Activated naive CD8-positive, alpha-beta T cell treated with anti-CD3 and anti-CD28 coated beads, Interleukin-2, amount 50 U/mL, for 16 hours (primary cell): ENCODE measurements at places on chromosomes 13 and 19.

DNA sequence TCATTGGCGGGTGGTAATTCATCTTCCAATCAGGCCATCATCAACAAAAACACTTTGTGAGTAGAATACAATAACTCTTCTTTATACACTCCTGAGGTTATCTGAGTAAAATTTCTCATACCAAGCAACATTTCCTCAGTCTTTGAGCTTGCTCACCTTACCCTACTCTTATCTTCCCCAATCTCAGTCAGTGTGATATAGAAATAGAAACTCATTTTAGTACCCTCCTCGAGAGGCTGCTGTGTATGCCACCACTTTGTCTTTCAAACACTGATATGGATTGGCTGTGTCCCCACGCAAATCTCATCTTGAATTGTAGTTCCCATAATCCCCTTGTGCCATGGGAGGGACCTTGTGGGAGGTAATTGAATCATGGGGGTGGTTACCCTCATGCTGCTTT lies 209.7 kb downstream of the RBM26 start:
- DNase-seq: no peak

GRCh38 chr13:94717916-94718315 lies 5.6 kb upstream of the SOX21 start:
- no peak for DNase-seq

DNA sequence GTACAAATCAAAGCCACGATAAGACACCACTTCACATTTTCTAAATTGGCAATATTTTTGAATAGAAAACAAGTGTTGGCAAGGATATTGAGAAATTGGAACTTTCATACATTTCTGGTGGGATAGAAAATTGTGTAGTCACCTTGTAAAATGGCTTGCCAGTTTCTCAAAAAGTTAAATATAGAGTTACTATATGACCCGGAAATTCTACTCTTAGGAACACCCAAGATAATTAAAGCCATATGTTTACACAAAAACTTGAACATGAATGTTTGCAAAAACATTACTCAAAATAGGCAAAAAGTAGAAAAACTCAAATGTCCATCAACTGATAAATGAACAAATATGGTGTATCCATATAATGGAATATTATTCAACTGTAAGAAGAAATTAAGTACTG lies 552.5 kb downstream of the TBC1D4 start:
- DNase-seq: no peak

- DNase-seq: no peak
These were observed 770.3 kb upstream of the SLITRK5 start for GRCh38 chr13:86900906-86901305.

DNA sequence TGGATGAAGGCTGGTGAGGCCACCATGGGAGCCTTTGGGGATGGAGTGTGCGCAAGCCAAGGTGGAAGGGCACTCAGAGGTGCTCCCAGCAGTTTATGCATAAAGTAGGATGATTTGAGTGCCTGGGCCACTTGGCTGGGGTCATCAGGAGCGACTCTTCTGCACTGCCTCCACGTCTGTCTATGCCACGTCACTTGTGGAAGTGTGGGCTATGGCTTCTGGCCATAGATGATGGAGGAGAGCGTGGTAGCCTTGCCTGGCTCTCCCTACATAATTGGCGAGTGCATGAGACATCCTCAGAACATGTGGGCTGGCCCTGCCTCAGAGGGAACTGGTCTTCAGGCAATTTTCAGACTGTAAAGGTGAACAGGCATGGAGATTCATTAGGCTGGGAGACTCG lies 182.9 kb downstream of the TEX29 start:
- DNase-seq: no peak

- no peak for DNase-seq
These were observed 45.9 kb downstream of the SLC15A1 start for GRCh38 chr13:98706446-98707110.

GRCh38 chr19:13033819-13034611 lies 38.7 kb downstream of the NFIX start:
- DNase-seq: no peak

DNA sequence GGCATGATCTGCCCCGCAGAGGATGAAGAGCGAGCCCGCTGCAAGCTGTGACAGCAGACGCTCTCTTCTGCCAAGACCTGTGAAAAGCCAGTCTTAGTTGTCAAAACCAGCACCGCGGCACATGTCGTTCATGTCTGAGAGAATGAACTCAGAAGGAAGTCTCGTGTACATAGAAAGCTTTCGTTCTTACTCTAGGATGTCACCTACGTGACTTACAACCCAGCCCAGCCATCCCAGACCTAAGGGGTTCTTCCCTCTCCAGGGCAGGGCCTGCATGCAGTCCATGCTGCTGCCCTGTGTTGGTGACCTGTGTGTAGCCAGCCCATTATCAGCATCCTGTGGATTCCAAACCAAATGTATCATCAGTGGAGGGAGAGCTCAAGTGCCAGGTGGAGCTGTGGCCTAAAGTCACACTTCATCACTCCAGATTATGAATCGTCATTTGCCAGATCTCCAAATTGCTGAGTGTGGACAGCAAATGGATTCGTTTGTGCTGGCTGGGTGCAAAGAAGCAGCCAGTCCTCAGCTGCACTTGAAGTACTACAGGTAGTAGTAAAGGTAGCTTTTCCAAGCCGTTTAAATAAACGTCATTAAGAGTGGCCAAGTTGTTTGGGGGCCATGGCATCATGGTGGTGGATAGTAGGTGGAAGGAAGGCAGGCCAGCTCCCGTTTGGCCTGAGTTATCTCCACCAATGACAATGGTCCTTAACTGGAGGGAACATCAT lies 73.9 kb upstream of the GPR183 start:
- DNase-seq: no peak

DNA sequence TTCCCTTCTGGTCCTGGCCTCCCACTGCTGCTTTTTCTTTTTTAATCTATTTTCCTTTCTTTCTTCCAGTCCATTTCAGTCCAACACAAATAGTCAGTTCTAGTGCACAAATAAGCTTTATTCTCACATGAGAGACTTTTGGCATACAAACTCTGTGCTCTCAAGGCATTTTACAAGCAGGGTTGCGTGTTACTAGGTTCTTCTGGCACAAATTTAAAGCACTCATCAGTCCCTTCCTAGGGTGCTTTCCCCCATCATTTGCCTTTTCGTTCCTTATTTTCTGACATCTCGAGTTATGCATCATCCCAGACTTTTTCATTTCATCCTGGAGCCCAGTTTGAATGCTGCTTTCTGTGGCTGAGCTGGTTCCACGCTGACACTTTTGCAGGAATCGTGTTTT lies 29.8 kb upstream of the IL17D start:
- DNase-seq: no peak

DNA sequence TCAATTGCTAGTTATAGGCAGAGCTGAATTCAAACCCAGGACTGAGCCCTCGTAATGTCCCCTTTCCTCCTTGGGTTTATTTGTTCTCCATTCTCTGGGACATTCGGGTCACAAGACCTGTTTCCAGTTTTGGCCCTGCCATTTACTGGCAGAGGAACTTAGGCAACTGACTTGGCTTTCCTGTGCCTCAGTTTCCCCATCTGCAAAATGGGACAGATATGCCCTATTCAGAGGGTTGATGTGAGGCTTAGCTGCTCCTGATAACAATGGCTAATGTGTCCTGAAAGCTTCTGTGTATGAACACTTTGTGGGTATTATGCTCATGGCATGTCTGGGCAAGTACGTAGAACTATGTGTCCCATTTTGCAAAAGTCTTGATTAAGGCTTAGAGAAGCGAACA lies 996 bp downstream of the ZNF524 start:
- no peak for DNase-seq

DNA sequence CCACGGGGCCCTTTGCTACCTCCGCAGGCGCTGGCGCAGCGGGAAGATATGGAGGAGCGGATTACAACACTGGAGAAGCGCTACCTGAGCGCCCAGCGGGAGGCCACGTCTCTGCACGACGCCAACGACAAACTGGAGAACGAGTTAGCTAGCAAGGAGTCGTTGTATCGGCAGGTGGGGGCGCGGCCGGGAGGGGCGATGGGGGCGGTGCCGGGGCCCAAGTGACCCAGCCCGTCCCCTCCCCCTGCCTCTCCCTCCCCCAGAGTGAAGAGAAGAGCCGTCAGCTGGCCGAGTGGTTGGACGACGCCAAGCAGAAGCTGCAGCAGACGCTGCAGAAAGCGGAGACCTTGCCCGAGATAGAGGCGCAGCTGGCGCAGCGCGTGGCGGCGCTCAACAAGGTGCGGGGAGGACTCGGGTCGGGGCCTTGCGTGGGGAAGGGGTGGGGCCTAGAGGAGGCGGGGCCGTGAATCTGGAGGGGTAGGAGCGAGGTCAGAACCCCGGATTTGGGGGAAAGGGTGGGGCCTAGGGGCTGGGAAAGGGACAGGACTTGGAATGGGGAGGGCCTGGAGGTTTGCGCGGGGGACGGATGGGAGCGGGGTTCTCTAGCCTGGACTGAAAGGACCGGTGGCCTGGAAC lies 13.7 kb downstream of the PPFIA3 start:
- no peak for DNase-seq

GRCh38 chr19:40251991-40252390 lies 25.5 kb upstream of the CCNP start:
- DNase-seq: no peak

GRCh38 chr13:99277629-99278028 lies 19.4 kb upstream of the GPR18 start:
- DNase-seq: no peak

DNA sequence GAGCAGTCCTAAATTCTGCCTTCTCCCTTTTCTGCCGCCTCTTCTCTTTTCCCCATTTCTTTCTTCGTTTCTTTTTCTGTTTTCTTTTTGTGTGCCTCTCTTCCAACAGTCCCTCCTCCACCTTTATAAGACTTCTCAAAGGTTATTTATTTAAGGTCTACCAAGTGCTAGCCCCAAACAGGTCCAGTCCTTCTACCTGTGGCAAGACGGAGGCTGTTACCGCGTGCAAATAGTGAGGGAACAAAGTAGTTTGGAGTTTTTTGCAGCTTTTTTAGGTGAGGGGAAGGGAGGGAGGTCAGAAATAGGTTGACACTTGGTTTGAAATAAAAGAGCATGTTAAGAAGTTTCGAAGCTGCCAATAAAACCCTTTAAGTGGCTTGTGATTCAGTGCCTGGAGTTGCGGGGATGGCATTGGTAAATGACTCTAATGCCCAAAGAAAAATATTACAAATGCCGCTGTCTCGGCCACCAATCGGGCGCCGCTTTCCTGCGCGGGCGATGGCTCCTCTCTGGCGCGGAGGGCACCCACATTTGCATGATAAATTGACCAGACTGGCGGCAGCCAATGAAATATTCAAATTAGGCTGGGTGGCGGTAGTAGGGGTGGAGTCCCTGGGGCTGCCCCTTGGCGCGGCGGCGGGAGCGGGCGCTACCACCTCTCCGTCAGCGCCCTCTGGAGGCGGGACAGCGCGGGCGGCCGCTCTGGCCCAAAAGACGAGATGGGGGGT lies 7.5 kb upstream of the TSHZ3 start:
- no peak for DNase-seq

DNA sequence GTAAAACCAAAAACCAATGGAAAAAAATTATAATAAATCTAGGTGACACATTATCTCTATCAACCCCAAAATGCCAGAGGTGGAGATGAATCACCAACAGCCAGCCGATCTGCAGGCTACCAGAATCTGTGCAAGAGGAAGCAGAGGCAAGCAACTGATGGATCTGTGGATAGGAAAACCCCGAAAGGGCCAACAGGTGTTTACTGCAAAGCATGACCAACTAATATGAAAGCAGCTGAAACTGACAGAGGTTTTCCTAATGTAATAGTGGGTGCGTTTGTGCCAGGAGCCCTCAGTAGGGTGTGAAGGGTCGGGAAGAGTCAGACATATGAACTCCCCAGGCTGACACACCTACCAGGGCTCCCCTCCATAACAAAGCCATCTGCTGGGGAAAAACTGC lies 554.6 kb downstream of the RFC3 start:
- DNase-seq: no peak

DNA sequence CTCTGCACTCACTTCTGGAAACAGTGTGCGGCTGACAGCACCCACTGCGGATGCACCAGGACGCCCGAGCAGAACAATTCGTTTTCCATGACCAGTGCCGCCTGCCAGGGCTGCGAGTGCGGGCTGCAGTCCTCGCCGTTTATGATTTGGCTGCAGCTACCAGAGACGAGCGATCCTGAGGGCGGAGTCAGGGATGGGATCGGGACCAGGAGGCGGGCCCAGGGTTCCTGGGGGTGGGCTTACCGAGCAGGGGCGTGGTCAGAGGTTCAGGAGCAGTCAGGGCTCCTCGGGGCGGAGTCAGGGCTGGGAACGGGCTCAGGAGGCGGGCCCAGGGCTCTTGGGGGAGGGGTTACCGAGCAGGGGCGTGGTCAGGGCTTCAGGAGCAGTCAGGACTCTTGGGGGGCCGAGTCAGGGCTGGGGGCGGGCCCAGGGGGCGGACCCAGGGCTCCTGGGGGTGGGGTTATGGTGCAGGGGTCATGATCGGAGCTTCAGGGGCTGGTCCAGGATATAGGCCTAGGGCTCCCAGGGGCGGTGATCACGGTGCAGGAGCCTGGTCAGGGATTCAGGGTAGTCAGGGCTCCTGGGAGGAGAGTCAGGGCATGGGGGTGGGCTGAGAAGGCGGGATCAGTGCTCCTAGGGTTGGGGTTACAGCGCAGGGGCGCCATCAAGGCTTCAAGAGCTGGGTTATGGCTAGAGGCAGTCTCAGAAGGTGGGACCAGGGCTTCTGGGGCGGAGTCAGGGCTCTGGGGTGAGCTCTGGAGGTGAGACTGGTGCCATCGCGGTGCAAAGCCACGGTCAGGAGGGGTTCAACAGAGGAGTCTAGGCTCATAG lies 1.7 kb downstream of the KLK4 start:
- no peak for DNase-seq

GRCh38 chr13:73958657-73959397 lies 175.4 kb downstream of the KLF12 start:
- no peak for DNase-seq

GRCh38 chr19:34457446-34457845 lies 24.1 kb upstream of the WTIP start:
- no peak for DNase-seq

DNA sequence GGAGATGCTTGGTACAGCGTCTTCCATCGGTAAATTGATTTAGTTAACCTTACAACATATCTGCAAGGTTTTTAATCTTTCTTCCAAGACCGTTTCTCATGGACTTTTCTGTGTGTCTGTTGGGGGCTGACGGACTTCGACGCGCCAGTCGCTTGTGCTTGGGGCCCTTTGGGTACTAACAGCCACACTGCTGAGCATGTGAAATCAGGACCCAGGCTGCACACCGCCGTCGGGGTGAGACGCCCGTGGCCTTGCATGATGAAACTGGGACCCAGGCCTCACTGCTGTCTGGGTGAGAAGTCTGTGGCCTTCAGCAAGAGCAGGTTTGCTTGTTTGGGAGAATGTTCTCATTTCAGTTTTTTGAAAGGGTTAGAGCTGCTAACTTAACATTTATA lies 9.8 kb downstream of the ATP4B start:
- DNase-seq: no peak

GRCh38 chr19:10567656-10568055 lies 1.1 kb downstream of the CDKN2D start:
- DNase-seq: no peak
